Spinal cord (tissue), 10 donors: ENCODE measurements at places on chromosomes 7 and 10.

GRCh38 chr10:128156999-128157755 lies 31.0 kb upstream of the MKI67 start:
- DNase-seq, result no peak

GRCh38 chr7:134427896-134428295 lies 31.0 kb downstream of the AKR1B1 start:
- no peak for DNase-seq

DNA sequence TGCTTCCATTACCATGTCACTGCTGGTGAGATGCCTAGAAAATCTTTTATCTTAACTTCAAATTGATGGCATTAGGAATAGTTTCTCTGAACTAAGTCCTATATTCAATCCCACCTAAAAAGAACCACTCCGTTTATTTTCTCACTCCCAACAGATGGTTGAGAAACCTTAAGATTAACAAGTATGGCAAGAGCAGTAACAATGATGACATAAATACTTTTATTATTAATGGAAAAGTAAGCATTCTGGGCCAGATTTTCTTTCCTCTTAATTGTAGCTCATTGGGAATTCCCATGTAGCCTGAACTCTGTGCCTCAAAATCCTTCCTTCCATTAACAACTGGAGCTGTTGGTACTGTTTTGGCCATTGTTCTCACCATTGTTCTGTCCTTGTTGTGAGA lies 21.1 kb upstream of the FAM13C start:
- DNase-seq, result no peak

DNA sequence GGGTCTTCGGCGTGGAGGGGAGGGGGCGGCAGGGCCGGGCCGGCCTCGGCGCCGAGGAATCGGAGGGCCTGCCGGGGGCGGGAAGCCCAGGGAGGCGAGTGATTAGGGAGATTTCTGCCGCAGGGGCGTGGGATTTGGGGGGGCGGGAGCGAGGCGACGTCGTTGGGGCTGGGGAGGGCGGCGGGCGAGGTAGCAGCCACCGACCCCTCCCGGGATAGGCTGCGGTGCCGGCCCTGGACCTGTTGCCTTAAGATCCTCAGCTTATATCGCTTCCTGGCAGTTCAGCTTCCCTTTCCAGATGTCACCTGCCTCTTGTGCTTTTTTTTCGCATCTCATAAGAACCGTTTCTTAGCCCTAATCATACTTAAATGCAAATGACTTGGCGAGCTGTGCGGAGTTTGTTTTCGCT lies 655 bp downstream of the LMTK2 start:
- DNase-seq, result no peak

GRCh38 chr10:44011603-44011981 lies 362.9 kb upstream of the ZNF32 start:
- peak; percentile 24 for DNase-seq

DNA sequence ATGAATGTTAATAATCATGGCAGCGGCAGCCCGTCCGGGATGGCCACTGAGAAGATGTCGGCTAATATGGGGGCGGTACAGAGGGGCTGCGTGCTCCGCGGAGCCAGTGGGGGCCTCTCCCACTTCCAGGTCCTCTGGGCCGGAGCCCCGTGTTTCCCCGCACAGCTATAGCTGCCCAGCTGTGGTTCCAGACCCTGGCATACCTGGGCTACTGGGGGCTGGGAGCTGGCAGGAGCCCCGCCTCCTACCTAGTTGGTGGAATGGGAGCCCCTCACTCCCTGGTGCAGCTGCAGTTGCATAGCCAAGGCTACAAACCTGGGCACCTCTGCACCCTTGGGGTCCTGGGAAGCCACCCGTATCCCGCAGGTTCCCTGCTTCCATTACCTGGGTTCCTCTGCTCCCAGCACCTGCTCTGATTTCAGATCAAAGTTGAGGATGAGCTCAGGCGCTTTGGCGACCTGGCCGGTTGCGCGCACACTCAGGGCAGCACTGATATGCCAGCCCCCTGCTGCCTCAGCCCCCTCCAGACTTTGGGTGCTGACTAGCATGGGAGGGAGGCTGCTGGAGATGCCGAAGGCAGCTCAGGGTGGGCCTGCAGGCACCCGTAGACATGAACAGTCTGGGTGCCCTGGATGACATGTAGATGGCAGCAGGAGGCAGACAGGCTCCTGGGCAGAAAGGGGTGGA lies 236.5 kb upstream of the SEMA3D start:
- no peak for DNase-seq

DNA sequence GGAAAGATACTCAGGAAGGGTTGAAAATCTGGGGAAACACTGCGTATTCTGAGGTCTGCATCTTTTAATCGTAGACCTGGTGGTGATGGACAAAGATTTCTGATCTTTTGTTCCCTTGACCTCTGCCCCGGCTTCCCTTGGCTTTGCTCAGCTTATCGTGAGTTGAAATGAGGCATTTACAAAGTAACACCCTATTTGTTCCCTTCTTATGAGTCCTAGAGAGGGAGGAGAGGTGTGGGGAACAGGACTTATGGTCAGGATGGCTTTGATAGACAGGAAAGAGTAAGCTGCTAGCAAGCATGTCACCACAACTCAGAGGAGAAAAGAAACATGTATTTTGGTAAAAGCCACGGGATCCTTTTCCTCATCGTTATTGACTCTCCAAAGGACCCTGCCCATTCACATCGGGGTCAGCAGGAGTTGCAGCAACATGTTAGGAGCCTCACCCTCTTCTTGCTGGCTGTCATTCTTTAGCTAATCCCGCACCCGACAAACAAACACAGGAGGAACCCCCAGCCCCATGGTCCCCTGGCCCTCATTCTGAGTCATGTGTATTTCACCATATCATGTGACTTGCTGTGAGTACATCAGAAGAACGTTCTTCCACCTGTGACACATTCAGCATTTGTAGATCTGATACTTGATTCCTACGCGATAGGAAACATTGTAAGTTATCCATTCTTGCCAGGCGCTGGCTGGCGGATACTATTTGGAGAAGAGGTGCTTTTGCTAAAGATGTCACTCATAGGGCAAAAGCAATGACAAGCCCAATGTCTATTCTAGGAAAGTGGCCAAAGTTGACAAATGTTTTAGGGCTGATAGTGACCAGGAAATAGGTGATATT lies 170.1 kb downstream of the RTKN2 start:
- DNase-seq, result no peak

DNA sequence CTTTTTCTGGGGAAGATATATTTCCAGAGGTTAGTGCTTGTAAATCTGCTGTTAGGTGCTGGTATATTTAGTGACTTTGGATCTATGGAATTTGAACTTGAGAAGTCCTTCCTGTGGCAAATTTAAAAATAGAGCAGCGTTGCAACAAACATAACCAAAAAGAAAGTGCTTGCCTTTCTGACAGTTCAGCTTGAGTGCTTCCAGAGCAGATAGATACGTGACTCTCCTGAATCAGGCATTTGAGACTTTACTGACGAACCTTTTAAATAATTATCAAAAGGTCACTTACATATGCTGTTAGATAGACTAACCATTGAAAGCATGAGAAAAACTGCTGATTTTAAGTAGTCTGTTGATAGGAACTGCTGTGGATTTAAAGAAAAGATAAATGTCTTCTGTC lies 387.5 kb upstream of the LRRTM3 start:
- no peak for DNase-seq

- DNase-seq, result no peak
Observed at GRCh38 chr7:94280851-94281250, 113.8 kb upstream of the COL1A2 start.

GRCh38 chr10:107126512-107127065 lies 37.9 kb downstream of the SORCS1 start:
- no peak for DNase-seq

- no peak for DNase-seq
Observed at GRCh38 chr7:157704365-157704764, 367.6 kb downstream of the DNAJB6 start.

DNA sequence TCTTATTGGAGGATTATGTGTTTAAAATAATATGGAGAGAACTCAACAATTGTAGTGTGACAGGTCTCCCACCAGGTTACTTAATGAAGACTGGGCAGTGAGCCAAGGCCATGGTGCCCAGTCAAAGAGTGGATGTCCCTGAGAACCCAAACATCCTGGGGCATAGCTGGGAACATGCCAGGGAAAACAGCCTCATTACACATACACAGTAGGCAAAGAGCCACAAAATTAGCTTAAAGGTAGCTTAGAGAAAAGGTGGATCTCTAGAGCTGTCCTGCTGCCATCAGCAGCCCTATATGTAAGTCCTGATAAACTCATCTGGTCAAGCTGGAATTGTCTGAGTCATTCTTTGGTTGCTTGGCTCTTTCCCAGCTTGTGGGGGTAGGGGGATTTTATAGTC lies 287.8 kb downstream of the PHF14 start:
- no peak for DNase-seq

GRCh38 chr10:124041675-124042445 lies 51.5 kb downstream of the CHST15 start:
- no peak for DNase-seq

- peak; percentile 35 for DNase-seq
Observed at GRCh38 chr7:108368466-108368865, 87.8 kb downstream of the NRCAM start.

DNA sequence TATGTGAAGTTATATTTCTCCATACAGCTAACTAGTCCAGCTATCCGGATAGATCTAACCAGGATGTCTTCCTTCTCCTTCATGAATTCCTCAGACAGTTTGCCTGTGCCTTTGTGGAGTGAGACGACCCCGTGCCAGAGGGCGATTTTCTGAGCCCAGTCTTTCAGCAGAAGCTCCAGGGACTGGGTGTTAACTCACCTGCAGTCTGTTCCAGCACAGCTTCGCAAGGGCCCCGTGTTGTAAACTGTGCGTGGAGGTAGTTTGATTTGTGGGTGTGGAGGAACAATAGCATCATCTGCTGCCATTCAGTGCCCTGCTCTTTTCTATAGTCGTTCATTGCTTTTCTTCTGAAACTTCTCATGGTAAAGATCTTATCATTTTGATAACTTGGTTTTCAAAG lies 103.8 kb downstream of the INPP5A start:
- DNase-seq, result no peak

DNA sequence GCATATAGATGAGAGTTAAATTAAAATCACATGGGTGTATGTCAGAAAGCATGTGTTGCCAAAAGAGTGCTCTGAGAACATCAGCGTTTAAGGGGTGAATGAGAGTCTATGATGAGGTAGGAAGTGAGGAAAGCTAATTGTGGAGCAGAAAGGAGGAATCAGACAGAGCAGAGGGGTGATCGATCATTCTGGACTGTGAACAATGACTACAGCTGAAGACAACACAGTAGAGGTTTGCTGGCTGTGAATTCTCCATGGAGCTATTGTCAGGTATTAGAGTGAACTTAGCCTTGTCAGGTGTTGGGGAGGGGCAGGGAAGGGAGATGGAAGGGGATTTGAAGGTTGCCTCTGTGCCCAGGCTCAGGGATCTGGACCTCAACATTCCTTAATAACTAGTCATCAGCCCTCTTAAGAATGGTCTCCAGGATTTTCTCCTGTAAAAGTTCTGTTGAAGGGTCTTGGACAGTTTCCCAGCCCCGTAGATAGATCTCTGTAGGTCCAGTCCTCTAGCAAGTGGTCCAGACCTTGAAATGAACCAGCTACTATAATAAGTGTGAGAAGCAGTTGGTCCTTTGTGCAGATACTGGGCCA lies 57.1 kb downstream of the KIF5B start:
- DNase-seq, result no peak

DNA sequence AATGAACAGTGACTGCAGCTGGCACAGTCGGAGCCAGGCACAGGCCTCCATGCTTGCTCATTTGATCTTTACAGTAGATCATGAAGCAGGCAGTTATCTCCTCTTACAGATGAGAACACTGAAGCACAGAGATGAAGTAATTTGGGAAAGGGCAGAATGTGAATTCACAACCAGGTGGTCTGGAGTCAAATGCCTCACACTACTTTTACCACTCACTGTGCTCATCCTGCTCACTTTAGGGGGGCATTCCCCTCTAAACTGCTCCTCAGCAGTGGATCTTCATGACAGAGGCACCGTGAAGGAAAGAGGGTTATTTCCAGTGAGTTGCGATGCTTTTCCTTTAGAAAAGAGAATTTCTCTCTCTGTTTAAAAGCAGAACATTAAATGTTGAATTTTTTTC lies 15.1 kb downstream of the SNX10 start:
- no peak for DNase-seq

DNA sequence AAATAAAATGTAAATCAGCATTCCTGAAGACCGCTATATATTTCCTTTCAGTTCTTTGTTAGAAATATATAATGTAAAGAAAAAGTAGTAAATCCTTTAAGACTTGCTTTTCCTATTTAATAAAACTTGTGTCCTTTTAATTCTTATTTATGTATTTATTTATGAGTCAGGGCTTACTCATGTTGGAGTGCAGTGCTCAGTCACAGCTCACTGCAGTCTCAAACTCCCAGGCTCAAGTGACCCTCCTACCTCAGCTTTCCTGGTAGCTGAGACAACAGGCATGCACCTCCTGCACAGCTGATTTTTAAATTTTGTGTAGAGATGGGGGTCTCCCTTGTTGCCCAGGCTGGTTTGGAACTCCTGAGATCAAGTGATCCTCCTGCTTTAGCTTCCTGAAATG lies 724.5 kb downstream of the ANKRD7 start:
- DNase-seq, result no peak

GRCh38 chr7:25262586-25262985 lies 34.3 kb upstream of the NPVF start:
- no peak for DNase-seq

DNA sequence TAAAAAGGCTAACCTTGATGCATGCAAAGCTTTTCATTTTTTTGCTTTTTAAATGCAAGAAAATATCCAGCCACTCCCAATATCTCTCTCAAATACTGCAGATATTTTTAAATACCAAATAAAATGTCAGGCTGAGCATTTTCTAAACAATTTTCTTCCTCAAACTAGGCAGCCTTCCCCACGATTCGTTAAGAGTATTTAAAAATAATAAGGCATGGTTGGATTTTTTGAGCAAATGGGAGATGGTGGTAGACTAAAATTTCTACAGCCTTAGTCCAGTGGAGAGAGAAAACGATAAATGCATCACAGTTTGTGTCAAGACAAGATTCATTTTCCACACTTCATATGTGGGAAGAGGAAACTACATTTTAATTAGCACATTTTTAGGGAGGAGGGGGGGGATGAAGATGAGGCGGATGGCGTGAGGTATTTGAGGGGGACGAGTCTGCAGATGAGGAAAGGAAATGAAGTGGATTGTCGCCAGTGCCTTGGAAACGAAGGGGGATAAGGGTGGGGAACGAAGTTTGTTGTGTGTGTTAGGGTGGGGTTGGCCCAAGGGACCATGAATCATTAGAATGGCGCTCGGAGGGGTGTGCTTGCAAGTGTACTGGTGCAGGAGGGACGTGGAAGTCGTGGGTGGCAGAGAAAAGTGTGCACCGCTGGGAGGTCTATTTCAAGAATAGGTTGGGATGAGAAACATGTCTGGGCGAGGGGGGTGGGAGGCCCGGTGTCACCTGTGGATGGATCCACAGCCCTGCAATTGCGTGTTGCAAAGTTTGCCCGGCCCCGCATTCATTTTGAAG lies 1.2 kb upstream of the ADD3 start:
- no peak for DNase-seq
